ENCODE measurements at places on chromosomes 5 and 9.

GRCh38 chr9:123065196-123065595, 31.7 kb downstream of the GPR21 start:
- DNase-seq, result no peak

DNA sequence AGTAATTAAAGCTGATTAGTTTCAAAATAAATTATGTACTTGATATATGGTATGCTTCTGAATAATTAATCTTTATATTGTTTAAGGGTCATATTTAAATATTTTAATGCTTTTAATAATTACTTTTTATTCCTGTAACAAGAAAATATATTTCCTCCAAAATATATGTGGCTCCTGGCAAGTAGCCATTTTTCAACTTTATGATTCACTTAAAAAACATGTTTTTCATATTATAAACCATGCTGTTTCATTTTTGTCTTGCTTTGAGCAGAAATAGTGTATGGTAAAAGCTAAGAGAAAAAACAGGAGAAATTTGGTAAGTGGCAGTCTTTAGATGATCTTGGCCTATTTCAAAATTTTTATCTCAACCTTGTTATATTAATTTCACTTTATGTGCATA, 14.6 kb downstream of the SPATA9 start:
- DNase-seq, result no peak

DNA sequence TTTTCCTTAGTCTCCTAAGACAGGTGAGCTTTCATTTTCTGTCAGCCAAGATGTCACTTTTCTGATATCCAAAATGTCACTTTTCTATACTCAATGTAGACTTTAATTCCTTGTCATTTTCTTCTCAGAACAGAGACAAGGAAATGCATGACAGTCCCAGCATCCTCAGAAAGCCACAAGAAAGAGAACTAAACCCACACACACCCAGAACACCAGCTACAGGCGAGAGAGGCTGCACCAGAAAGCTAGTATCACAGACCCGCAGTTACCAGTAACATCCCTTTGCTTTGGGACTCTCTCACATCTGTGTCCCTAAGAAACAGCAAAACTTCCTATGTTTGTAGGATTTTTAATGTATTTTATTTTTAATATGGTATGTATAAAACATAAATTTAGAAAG, 17.1 kb downstream of the TRMO start:
- no peak for DNase-seq

GRCh38 chr5:67002832-67003684, 193.5 kb downstream of the CD180 start:
- no peak for DNase-seq

DNA sequence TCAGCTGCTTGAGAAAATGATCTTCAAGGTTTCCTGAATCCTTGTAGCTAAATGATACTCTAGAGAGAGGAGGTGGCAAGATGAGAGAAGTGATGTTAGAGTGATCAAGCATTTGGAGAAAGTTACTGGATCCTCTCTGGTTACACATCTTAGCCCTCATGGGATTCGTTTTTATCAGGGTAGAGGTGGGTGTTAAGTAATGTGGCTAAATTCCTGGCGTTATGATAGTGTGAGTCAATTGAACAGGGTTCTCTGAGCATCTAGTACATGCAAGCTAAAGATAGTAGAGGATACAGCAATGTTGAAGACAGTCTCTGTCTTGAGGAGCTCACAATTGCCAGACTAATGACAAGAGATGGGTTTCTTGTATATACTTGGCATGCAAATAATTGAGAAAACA, 123.7 kb downstream of the PSD2 start:
- no peak for DNase-seq

DNA sequence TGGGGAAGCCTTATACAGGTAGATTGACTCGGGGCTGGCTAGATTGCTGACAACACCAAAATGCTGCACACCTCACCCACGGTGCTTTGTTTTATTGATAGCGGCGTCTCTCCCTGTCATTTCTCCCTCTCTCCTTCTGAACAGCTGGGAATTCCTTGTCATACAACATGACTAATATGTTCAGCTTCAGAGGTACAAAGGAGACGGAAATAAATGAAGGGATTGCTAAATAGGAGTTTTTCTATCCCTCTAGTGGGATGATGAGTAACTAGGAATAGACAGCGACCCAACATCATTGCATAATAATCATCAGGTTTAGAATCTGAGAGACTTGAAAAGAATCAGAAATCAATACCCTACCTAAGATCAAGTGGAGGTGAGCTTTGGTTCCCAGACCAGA, 337.7 kb upstream of the PANK3 start:
- DNase-seq, result no peak

DNA sequence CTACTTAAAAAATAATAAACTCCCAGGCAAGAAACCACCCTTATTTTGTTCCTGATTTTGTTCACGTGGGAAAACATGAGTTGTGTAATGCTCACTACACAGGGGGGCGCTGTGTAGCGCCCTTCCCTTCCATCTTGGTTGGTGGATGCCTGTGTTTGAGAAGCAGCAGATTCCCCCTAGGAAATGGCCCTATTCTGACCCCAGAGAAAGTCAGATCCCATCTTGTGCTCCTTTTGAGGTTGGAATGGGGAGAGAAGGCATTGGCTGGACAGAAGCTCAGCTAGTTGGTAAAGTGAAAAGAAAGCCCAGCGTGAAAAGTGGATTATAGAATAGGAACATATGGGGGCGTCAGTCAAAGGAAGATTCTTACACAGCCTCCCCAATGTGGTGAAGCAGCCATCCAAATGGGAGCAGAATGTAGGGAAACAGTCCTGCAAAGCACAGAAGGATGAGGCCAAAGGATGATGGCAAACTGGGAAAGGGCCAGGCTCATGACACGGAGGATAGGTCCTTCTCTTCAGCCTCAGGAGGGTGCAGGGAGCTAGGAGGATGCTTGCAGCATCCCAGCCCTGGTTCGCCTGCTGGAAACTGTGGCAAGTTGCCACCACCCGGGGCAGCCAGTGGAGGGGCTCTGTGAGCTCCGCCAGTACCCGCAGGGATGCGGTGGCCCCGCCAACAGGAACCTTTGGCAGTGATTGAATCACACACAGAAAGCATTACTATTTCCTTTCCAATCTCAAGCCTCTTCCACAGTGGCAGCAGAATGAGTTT, 314.2 kb upstream of the DAP start:
- no peak for DNase-seq

DNA sequence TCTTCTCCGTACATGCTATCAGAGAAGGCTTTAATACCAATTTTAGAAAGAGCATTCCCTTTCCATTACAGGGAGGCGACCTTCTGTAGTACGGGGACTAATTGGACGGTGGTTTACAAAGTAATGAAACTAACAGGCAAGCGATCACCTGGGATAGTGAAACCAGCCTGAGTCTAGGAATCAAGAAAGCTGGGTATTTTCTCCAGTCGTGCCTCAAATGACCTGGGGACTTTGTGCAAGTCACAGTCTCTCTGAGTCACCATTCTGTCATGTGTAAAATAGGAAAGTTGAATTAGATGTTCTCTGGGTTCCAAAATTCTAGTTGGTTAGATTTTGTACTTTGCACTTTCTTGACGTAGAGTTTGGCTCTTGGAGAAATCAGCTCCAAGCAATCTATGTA, 22.7 kb upstream of the SSBP2 start:
- no peak for DNase-seq

- DNase-seq, result no peak
These were observed 156.0 kb downstream of the SEC61B start for GRCh38 chr9:99377790-99378775.

DNA sequence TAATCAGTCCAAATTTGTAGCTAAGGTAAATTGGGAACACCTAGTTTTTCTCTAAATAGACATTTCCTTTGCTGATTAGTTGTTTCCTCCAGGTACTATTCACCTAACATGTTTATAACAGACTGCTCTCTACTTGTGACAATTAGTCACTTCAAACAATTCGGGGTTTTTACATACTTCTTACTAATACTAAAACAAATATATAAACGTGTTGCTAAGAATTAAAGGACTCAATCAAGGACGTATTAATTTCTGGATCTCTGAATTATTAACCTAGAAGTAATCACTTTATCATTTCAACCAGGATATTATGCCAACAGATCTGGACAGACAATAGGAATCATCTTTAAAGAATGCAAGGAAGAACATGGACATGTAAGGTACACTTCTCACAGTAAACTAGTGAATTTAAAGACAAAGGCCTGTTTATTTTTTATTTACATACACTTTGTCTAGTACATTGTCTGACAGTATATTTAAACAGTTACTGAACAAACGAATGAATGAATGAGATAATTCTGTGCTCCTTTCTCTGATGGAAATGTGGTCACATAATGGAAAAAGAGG, 22.3 kb downstream of the PJA2 start:
- no peak for DNase-seq

- no peak for DNase-seq
These were observed at the start of gene GRIN1 for GRCh38 chr9:137138722-137139467. Gene GRIN1 (plus strand): TSS chr9:137139154. CDS start chr9:137139487, 333 bp downstream.

DNA sequence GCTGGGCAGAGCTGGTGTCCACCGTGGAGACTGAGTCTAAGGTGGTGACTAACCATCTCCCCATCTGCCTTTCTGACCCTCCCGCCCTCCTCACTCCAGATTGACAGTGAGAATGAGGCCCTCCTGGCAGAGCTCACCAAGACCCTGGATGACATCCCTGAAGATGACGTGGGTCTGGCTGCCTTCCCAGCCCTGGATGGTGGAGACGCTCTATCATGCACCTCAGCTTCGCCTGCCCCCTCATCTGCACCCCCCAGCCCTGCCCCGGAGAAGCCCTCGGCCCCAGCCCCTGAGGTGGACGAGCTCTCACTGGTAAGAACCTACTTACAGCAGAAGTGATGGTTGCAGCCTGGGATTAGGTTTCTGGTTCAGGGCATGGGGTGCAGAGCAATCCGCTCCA, 96.5 kb downstream of the PPARGC1B start:
- DNase-seq, result no peak

DNA sequence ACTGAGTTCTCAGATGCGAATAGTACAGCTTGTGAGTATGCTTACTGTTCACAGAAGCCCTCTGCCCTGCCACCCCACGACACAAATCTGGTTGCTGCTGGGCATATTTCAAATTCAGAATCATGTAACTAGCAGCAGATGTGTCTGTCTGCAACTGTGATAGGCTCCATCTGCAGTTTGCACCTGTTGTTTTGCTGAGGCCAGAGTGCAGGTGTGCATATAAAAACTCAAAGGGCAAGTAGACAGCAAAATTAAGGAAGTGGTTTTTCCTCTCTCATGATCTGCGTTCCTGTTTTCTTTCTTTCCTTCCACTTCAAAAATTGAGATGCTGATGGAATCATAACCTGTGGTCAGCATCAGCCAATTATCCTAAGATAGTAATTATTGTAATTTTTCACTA, 1000.5 kb downstream of the PTPRD start:
- no peak for DNase-seq

GRCh38 chr9:137373611-137373980, 49.4 kb downstream of the EXD3 start:
- DNase-seq, result no peak

DNA sequence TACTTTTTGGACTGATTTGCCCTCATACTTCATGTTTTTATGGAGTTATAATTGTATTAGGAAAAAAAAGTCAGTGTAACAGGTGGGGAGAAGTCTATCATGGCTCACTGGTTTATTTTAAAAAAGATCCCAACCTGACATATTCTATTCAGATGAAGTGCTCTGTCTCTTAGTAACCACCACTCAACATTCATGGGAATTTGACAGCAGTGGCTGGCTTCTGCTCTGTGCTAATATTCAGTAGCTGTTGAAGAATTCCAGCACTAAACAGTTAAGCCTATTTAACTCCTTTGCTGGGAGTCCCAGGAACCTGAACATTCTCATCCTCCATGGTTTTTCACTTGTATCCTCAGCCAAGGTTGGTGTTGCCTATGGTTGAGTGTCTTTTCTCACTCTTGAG, 23.1 kb downstream of the CMYA5 start:
- no peak for DNase-seq

DNA sequence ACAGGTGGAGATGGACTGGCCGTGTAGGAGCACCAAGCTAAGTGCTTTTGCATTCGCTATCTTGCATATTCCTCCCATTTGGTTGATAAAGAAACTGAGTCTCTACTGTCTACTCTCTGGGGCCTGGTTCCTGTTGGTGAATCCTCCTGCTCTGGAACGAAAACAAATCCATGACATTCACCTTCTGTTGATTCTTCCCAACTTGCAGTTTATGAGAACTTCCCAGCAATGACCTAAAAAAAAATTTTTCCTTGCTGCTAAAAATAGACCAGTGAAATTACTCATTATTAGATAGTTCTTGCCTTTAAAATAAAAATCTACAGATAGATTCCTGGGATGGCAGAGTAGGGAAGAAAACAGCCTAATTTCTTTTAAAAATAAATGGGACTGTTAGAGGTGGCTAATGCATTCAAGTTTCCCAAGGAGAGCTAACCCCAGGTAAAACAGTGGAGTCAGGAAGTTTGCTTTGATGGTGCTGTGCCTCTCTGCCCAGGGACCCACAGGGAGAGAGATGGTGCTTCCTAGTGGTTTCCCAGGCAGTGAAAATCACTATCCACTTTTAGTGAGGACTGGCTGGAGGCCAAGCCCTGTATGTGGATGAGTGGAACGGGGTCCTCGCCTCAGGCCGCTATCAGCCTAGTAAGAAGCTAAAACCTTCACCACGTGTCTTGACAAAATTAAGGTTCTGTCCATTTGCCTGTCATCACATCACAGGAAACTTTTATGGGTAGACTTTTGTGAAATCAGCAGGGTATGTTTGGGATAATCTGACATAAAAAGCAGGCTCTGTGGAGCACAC, 68.4 kb upstream of the NR3C1 start:
- no peak for DNase-seq

GRCh38 chr5:96582343-96582742, 79.8 kb upstream of the CAST start:
- no peak for DNase-seq

GRCh38 chr5:76831110-76831452, 12.3 kb downstream of the F2RL1 start:
- no peak for DNase-seq

DNA sequence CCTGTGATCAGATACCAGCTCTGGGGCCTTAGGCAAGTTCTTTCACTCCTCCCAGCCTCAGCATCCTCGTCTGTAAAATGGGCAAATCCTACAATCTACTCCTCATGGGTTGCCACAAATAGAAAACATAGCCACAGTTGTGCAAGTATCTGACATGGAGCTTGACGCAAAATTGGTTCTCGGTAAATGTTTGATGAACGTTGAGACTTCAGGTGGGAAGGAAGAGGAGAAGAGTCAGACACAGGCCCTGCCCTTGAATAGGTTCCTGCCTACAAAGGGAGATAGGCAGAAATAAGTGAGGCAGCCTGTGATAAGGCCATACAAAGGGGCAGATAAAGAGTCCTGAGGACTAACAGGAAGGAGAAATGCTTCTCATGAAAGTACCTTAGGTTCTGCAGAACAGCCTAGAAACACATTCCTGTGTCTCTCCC, 26.1 kb upstream of the CPEB4 start:
- DNase-seq, result no peak

GRCh38 chr9:86452201-86452828, 98.1 kb upstream of the TUT7 start:
- no peak for DNase-seq

- DNase-seq, result no peak
These were observed 32.0 kb upstream of the DHFR start for GRCh38 chr5:80686757-80687156.

All from stimulated activated CD8-positive, alpha-beta memory T cell treated with anti-CD3 and anti-CD28 coated beads, Interleukin-7, amount 100 ng/mL, for 24 hours (primary cell).